Activated CD4-positive, alpha-beta T cell treated with anti-CD3 and anti-CD28 coated beads for 4 hours (primary cell): ENCODE measurements at places on chromosomes 7 and 10.

DNA sequence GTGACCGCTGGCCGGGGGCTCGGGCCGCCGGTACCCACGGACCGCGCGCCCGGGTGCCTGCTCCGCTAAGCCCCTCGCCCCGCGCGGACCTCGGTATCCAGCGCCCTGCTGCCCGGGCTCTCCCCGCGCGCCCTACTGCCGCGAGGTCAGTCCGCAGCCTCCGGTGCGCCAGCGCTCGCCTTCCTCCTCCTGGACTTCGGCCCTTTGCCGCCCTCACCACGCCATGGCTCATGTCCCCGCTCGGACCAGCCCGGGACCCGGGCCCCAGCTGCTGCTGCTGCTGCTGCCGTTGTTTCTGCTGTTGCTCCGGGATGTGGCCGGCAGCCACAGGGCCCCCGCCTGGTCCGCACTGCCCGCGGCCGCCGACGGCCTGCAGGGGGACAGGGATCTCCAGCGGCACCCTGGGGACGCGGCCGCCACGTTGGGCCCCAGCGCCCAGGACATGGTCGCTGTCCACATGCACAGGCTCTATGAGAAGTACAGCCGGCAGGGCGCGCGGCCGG is 483 bp downstream of the GDF10 start:
- no peak for DNase-seq

DNA sequence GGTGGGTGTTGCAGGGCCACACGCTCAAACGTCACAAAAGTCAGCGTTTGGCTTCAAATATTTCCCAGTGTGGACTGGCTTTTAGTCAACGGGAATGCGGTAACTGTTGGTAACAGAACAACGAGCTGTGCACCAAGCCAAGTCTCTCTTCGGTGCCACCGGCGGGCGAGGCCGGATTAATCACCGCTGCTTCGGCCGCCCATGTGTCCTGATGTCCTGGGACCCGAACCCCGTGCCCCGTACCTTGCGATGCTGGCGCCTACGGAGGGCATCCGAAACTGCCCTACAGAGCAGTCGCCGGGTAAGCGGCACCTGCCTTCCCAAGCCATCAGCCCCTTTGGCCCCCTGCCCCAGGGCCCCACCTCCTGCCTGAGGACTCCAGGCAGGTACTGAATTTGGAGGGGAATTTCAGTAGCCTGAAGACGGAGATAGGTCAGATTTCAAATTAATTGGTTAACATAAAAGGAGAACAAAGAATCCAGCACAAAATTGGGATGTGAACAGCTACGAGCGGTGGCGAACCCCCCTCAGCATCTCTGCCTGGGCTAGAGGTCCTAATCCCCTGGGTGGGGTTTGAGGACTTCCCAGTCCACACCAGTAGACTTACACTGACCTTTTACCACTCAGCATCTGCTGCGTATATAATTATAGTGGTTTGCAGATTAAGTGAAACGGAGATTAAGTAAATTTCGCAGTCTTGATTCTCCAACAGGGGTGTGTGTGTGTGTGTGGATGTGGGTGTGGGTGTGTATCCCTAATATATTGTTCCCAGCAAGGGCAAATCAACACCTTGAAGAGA is at the start of gene LRRC72:
Gene LRRC72, plus strand, starts transcription at position 84 of the 799 bp plus-strand sequence. Its CDS starts 128 bp downstream, at position 212.
- DNase-seq: no peak

DNA sequence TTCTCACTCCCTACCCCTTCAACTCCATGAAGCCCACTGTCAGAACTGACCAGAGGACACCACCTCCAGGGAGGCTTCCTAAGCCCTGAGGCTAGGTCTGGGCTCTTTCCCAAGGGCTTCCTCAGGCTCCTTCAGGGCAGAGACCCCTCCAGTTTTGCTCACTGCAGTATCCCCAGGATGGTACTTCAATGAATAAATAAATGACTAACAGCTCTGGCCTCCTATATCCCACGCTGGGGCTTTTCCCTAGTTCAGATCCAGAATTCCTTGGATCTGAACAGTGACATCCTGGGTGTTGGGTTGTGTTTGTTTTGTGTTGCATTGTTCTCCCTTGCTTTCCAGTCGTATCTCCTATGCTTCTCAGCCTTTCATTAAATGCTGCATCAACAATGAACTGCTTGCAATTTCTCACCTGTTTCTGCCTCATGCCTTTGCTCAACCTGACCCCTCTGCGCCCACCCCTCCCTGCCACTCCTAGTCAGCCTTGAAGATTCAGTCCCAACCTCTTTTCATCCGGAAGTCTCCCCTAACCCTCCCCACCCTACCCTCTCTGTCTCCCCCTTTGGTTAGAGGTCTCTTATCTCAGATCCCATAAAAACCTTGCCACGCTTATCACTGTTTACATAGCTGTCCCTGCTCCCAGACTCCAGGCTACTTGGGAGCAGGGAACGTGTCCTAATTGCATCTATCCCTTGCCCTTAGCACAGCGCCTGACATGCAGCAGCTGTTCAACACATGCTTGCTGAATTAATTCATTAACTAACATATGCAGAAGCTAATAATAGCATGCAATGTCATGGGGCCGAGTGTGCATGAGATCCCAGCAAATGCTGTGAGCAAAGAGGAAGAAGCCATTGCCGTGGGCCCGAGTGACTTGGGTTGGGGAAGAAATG is 41.7 kb downstream of the PPP1R3C start:
- no peak for DNase-seq

DNA sequence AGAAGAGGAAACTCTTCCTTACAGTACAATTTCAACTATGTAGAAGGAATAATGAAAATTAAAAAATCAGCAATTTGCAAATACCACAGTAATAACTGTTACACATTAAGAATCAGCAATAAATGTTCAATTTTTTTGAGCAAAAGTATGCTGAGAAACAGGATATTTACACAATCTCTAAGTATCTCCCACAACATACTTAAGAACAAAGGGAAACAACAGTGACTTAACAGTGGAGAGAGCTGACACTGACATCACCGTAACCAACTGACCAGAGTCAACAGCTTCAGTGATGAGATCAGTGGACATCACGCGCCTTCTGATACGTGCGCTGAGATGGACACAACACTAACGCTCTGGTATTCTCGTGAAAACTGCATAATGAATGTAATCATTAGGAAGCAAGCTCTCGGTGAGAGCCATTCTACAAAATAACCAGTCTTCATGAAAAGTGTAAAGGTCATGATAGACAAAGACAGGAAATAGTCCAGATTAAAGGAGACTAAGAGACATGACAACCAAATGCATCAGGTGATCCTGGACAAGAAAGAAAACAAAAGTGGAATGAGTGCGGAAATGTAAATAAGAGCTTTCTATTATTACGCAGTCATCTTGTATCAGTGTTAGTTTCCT is 82.6 kb downstream of the PIP4K2A start:
- no peak for DNase-seq

GRCh38 chr7:105776068-105776790 is 100.2 kb downstream of the ATXN7L1 start:
- no peak for DNase-seq
